ENCODE measurements at places on chromosomes 11 and 22.

DNA sequence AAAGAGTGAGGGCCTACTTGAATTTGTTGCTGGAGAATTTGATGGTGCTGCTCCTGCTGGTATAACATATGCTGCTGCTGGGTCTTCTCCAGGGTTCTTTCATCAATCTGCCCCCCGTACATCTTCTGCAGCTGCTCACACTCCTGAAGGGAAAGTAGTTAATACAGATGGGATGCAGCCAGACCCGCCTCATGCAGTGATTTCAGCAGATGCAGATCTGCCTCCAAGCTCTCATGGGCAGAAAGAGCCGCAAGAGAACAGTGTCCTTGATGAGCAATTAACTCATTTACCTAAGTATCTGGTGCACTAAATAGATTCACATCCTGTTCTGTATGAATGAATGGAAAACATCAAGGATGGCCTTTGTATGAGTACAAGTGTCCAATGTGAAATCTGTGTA is 24.8 kb upstream of the APOA1 start:
- DNase-seq: no peak

GRCh38 chr11:446891-447290 is 3.2 kb upstream of the PTDSS2 start:
- DNase-seq: no peak

DNA sequence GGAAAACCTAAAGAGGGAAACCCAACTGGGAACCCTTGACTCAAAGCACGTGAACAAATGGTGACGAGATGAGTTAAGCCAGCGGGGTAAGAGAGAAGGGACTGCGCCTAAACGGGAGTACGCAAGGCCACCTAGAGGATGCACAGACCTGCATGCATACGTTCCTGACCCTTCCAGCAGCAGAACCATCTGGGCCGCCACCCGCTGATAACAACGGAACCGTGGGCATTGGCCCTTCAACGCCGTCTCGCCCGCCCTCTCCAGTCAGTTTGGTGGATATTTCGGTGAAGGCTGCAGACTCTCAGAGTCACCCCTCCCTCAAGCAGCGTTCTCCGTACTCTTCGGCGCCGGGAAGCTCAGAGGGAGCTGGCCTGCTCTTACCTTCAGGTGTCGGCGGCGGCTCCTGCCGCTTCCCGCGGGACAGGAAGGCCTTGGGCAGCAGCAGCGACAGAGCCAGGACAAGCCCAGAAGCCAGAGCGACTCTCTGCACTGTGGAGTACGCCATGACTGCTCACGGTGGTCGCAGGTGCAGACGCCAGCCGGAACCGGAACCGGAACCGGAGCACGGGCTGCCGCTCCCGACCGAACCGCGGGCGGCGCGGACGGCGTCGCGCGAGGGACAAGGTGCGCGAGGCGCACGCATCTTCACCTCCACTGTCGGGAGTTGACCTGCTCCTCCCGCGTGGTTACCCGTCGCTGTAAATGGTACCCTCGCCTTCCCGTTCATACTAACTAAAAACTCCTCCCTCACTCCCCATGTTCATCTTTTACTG is at the start of gene RIC3:
TSS of gene RIC3 (minus strand) at position 541 of the 773 bp plus-strand sequence. CDS start at position 505, 36 bp downstream.
- DNase-seq: peak; percentile 77

DNA sequence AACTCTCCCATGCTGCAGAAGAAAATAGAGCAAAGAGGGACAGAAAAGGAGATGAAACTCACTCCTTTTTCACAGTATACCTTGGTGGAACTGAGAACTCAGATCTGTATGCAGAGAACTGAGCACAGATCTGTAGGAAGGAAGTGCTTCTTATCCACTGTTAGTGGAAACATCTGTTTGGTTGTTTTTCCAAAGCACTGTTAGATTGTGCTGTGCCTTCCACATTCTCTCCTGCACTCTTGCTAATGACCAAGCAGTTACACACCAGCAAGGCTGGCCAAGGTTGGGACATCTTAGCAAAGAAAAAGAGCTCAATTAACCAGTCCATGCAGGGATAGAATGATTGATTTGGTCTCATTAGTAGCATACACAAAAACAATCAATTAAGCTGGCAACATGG is 20.1 kb upstream of the SIK2 start:
- DNase-seq: no peak

- no peak for DNase-seq
These were observed 425 bp upstream of the KDELR3 start for GRCh38 chr22:38467438-38467903.

GRCh38 chr11:55658608-55659007 is 3.4 kb upstream of the OR4C6 start:
- DNase-seq: no peak

- no peak for DNase-seq
These were observed 50.7 kb downstream of the PPME1 start for GRCh38 chr11:74221816-74222215.

GRCh38 chr11:116721988-116722387 is 50.8 kb downstream of the BUD13 start:
- no peak for DNase-seq

- DNase-seq: peak; percentile 29
These were observed 445.9 kb downstream of the BRD1 start for GRCh38 chr22:49381595-49382450.

DNA sequence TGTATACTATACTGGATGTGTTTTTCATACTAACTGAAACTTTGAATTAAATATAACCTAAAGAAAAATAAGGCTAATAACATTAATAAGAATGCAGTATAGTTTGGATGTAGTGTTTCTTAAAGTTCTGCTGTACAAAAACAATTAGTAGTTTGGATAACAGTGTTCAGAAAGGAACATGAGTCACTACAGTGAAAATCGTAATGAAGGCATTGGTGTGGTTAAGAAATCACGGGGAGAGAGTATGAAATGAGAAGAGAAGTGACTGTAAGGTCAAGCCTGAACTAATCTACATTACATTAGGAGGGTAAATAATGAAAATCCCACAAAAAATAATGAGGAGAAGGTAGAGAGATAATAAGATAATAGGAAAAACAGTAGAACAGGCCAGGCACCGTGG is 726.6 kb upstream of the ARHGAP42 start:
- DNase-seq: no peak

GRCh38 chr11:124277207-124277606 is 21.0 kb downstream of the OR8G5 start:
- no peak for DNase-seq

DNA sequence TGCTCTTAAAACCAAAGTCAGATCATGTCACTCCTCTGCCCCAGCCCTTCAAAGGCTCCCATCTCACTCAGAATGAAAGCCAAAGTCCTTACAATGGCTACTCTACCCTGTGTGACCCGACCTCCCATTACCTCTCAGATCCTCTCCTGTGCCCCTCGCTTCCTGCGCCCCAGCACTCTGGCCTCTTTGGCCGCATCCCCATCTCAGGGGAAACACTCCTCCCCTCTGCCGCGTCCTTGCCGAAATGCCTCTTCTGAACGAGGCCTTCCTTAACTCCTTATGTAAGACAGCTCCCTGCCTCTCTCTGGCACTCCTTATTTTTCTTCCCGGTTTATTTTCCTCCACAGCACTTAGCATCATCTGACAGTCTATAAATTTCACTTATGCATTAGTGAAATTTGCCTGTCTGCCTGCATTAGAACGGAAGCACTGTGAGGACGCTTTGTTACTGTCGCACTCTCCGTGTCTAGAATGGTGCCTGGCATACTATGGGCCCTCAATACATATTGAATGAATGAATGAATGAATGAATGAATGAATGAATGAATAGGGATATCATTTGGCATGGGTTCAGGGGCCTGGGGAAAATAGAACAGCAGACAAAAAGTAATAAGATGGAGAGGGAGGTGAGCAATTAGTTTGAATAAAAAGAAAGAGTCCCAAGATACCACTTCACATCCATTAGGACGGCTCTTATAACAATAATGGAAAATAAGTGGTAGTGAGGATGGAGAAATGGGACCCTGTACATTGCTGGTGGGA is 137.8 kb downstream of the CEP164 start:
- no peak for DNase-seq

DNA sequence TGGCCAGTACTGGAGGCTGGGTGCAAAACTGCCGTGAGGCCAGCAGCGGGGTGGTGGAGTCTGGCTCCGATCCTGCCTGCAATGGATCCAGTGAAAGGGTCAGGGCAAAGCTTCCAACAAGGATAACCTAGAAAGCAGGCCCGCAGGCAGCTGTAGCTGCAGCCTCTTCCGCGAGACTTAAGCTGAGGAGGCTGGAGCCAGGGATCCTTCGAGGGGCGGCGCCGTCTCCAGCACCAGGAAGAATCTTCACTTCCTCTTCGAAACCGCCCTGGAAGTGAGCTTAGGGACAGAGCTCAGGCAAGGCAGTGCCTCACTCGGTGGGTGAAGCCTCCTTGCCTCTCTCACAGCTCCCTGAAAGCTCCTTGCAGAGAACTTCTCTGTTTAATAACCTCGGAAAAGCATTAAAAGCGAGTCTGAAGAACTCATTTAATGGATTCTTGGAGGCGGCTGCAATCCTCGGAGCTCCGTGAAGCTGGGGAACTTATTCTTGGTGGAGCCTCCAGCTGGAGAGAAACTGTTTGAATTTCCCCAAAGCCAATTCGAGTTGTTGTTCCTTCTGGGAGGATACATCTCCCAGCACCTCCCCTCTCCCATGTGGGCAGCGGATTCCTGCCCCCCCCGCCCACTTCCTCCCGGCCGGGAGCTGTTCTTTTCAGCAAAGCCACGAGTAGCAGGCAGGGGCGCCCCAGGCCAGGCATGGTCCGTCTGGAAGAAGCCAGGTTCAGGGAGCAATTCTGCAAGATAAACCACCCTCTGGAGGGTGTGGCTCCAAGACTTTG is 169.9 kb downstream of the CTTN start:
- DNase-seq: no peak

DNA sequence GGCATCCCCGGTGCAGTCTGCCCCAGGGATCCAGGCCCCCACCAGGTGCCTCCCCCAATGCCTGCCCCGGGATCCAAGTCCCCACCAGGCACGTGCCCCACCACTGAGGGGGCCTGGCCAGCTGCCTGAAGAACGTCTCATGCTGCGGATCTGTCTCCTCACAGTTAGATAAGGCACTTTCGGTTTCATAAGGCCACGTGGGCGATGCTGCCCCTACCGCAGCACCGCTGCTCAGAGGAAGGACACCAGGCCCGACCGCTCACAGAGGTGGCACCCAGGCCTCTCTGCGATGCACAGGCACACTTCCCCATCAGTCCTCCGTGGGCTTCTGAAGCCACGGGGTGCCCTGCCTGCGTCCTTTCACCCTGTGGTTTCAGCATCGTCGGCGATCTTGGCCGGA is 68.1 kb upstream of the BID start:
- DNase-seq: no peak

DNA sequence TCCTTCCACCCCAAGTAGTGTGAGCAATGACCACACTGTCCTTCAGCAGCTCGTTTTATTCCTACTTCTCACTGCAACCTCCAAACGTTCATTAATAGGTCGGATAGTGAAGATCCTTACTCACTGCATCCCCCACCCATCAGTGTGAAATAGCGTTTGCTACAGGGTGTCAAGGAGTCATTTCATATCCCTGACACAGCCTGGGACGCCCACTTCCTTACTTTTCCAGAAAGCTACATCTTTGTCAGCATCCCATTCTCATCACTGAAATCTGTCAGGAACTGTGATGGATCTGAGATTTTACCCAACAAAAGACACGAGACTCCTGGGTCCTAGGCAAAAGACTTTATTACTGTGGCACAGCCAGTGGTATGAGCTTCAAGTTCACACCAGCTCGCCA is 592.4 kb downstream of the NTM start:
- no peak for DNase-seq

DNA sequence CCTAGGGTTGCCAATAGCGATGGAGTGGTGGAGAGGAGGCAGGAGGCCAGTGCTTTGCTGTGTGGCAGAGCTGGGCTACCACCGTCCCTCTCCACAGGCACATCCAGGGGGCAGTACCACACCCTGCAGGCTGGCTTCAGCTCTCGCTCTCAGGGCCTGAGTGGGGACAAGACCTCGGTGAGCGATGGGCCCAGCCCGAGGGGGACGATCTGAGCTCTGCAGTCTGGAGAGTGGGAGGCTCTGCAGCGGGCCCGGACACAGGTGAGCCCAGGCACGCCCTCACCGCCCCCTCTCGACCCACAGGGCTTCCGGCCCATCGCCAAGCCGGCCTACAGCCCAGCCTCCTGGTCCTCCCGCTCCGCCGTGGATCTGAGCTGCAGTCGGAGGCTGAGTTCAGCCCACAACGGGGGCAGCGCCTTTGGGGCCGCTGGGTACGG is 2.5 kb downstream of the PKP3 start:
- DNase-seq: no peak

DNA sequence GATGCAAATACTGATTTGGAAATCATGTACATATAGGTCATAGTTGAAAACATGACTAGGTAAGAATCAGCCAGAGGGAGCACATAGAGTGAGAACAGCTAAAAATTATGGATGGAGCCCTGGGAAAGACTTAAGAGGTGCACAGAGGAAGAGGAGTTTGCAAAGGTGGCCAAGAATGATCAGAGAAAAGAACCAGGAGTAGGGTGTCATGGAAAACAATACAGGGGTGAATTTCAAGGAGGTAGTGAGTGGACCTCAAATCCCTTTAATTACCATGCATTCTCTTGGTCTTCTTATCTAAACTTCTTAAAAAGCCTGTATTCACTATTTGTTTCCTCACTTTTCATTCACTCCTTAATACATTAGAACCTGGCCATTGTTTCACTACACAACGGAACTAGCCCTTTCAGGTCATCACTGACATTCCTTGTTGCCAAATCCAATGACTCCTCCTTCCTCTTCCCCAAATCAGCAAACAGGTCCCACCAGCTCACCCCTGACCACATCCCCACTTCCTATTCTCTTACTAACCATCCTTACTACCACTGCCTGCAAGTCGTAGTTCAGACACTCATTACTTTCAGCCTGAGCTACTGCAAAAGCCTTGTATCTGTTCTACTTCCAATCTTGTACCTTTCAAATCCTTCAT is 22.6 kb downstream of the BUD13 start:
- DNase-seq: no peak

GRCh38 chr11:114596175-114596919 is 761 bp upstream of the NXPE4 start:
- DNase-seq: no peak

DNA sequence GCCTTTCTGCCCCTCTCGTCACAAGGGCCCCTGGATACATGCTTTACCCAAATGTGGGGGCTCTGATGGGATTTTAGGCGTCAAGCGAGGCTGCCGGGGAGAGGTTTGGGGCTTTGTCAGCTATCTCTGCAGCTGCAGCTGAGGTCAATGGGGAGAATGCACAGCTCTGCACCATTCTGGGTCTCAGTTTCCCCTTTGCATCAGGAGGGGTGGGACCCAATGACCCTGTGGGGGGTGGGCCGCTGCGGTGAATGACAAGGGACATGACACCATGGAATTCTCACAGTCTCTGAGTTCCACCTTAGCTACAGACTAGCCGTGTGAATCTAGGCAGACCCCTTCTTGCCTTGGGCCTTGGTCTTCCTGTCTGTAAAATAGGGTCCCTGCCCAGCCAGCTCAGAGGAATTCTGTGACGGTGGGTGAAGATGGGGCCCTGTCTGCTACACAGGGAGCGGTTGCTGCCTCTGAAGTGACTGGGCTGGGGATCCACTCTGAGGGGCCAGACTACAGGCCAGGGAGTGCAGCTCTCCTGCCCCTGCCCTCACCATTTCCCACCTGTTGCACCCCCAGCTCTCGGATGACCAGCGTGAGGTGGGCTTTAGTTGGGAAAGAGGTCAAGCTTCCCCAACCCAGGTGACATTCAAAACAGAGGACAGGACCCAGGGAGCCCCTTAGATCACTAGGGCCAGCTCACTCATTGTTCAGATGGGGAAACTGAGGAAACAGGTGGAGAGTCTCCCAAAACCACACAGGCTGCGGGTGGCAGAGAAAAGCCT is 35.9 kb upstream of the WNT11 start:
- no peak for DNase-seq

- DNase-seq: peak; percentile 54
These were observed 49.6 kb upstream of the ALKBH3 start for GRCh38 chr11:43830928-43831440.

GRCh38 chr11:71930556-71931244 is 1.9 kb downstream of the RNF121 start:
- no peak for DNase-seq

All from activated CD8-positive, alpha-beta memory T cell treated with anti-CD3 and anti-CD28 coated beads, Interleukin-2, amount 50 U/mL, for 48 hours (primary cell).